ENCODE measurements at places on chromosomes 1 and 21. TPM values are rescaled to one million over a fixed set of nuclear protein-coding genes. Genes with fewer than 3 reads are reported as not detected.

DNA sequence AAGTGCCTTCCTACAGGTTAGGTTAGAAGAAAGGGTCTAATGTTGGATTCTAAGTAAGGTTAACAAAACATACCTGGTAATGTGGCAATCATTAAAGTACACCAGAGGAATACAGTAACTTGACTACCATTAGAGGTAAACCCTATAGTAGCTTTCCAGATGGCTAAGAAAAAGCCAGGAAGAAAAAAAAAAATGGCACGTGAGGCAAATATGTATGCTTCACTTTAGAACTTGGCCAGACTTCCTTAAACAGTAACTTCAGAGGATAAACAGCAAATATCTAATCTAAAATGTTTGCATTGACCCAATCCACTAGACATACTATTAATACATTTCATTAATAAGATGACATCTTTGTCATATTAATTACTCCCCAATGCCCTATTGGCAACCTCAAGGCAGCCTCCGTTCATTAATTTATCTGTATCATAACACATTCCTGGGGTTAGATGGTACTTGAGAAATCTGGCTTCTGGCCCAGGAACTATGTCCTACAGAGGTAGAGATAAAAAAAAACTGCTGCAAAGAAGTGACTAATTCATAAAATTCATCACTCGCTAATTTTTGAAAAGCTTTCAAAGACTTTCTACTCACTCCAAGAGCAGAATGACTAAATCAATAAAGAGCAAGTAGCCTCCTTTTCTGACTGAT, 5.8 kb downstream of the DCAF8 start:
- DNase-seq: peak; percentile 84

DNA sequence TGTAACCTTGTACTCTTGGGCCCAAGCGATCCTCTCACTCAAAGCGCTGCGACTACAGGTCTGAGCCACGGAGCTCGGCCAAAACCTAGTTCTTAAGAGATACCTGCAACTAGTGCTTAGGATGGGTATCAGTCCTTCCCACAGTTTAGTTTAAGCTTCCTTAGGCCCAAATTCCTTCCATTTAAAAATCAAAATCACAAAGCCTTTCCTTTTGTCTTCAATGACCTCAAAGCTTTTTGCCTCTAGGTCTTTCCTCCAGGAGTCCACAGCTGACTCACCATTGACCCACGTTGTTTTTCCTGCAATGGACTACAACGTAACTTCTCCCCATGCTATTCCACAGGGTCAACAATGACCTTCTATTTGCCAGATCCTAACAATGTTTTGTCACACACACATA, 64.0 kb downstream of the APP start:
- DNase-seq: no peak

- peak; percentile 64 for DNase-seq
Observed at GRCh38 chr1:245086389-245086969, 68.3 kb upstream of the KIF26B start.

- no peak for DNase-seq
Observed at GRCh38 chr1:245768596-245768995, 613.8 kb downstream of the KIF26B start.

GRCh38 chr21:33051925-33052324, 18.0 kb upstream of the OLIG1 start:
- DNase-seq: no peak

GRCh38 chr1:205344066-205344928, 12.4 kb downstream of the KLHDC8A start:
- DNase-seq: no peak

GRCh38 chr21:27796106-27796505, 829.2 kb upstream of the ADAMTS5 start:
- DNase-seq: no peak

DNA sequence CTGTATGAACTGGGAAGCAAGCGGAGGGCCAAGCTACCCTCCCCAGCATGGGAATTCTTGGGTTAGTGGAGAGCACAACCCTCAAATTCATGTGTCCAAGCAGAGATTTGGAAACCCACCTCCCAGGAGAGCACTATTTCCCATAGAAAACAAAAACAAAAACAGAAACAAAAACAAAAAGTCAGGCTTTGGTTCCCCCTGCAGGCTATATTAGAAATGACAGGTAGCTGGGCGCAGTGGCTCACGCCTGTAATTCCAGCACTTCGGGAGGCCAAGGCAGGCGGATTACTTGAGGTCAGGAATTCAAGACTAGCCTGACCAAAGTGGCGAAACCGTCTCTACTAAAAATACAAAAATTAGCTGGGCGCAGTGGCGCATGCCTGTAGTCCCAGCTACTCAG, 10.8 kb downstream of the MINDY1 start:
- DNase-seq: peak; percentile 56

DNA sequence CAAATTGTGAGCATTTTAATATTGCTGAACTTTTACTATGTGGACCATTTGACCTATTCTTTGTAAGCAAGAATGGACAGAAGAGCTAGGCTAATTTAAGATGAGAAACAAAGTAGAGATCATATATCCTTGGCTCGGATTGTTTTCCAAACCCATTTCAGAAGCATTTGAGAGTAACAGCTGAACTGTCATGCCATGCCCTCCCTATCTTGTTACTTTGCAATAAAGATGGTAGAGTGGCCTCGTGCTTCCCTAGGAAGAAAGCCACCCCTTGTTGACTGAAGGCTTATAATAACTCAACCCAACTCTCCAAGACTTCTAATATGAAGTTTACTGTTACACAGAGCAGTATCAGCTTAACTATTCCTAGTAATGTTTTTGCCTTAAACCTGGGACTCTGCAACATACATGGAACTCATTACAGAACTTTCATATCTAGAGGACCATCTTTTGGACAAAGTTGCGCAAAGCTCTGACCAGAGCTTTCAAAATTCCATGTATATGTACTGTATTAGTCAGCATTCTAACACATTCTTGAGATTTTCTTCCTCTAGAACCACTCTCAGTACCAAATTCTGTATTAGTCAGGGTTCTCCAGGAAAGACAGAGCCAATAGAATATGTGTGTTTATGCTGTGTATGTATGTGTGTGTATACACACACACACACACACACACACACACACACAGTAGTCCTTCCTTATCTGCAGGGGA, 68.7 kb downstream of the ADAMTS1 start:
- DNase-seq: peak; percentile 43

DNA sequence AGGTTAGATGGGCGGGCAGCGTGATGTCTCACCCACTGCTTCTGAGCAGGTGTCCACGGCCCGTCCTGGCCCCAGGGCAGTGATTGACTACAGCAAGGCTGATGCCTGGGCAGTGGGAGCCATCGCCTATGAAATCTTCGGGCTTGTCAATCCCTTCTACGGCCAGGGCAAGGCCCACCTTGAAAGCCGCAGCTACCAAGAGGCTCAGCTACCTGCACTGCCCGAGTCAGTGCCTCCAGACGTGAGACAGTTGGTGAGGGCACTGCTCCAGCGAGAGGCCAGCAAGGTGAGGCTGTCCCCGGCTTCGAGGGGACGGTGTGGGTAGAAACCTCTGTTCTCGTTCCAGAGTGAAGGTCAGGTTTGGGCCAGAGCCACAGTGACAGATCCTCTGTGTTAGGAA, 12.2 kb downstream of the DDOST start:
- no peak for DNase-seq

GRCh38 chr1:84712276-84712874, 22.1 kb upstream of the SSX2IP start:
- DNase-seq: peak; percentile 56

DNA sequence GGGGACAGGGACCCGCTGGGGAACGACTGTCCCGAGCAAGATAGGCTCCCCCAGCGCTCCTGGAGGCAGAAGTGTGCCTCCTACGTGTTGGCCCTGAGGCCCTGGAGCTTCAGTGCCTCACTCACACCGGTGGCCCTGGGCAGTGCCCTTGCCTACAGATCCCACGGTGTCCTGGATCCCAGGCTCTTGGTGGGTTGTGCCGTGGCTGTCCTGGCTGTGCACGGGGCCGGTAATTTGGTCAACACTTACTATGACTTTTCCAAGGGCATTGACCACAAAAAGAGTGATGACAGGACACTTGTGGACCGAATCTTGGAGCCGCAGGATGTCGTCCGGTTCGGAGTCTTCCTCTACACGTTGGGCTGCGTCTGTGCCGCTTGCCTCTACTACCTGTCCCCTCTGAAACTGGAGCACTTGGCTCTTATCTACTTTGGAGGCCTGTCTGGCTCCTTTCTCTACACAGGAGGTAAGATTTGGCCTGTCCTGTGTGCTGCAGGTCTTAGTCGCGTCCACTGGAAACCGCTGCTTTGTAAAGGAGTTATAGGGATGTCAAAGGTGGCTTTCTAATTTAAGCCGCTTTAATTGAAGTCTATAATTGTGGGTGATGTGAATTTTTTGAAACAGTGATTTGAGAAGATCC, 717 bp downstream of the UBIAD1 start:
- peak; percentile 17 for DNase-seq

- no peak for DNase-seq
Observed at GRCh38 chr1:208682664-208683013, 438.5 kb upstream of the PLXNA2 start.

DNA sequence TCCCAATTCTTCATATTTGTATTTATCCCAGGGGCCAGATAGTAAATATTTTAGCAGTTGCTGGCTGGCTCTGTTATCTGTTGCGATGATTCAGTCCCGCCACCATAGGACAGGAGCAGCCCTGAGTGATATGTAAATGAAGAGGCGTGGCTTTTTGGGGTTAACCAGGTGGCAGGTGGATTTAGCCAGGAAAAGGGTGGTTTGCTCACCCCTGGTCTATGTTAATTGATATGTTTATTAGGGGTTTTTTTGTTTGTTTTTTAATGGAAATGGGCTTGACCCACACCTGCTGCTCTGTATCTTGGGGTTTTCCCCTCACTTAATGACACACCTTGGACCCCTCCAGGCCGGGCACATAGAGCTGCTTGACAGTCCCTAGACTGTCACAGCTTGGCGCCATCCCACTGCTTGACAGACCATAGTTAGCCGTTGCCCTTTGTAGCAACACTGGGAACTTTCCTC, 62.8 kb downstream of the PIK3CD start:
- DNase-seq: no peak

DNA sequence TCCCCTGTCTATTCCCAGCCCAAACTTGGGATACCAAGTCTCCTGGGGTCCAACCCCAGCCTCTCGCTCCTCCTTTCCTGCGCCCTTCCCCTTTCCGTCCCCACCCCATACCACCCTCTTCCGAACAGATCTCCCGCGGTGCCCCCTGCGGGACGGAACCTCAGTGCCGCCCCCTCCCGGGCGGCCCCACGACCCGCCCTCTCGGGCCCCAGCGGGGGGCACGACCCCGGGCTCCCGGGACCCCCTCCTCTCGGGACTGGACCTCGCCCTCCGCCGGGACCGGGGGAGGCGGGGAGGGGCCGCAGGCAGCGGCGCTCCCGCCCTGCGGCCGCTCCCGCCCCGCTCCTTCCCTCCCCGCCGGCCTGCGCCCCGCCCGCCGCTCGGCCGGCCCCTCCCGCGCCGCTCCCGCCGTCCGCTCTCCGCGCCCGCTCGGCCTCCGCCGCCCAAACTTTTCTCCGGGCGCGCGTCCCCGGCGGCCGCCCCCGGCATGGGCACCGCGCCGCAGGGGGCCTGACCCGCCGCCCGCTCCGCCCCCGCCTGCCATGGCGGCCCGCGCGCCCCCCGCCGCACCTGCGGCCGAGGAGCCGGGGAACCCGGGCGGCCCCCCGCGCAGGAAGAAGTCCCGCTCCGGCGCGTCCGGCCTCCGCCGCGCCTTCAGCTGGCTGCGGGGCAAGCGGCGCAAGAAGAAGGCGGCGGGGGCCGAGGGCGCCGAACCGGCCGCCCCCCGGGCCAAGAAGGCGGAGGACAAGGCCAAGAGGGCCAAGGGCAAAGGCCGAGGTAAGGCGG, 39.0 kb upstream of the SYNC start:
- no peak for DNase-seq

GRCh38 chr21:43702785-43703034, 16.2 kb upstream of the PDXK start:
- DNase-seq: no peak

DNA sequence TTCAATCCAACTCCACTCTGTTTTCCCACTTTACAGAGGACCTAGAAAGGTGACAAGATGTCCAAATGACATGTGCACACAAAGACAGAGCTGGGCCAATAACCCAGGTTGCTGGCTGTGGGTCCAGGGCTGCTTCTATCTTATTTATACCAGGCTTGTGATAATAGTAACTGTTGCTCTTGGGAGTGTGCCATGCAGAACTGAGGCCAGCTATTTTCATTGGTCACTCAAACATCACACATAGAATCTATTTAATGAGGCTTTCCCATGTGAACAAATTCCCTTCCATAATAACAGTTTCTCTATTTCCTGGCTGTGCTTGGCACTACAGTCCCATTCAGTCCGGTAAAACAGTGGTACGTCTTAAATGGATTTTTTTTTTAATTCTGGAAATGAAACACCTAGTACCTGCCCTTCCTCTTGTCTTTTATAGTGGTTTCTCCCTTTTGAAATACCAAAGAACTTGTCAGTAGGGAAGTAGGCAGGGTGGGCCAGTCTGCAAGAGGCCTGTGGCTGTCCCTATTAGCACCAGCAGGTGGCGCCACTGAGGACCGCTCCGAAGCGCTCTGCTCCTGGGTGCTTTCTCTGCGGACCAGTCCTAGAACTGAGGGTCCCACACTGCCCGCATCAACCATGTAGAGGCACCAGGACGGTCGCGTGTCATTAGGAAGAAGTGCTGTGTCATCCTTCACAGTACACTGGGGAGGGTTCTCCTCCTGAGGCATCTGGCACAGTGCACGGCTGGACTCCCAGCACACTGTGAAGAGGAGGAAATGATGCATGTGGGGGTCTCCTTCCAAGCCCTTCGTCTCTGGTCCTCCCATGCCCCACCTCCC, 52.1 kb downstream of the GPR161 start:
- peak; percentile 54 for DNase-seq

- no peak for DNase-seq
Observed at GRCh38 chr1:211534545-211535291, 42.8 kb upstream of the RD3 start.

DNA sequence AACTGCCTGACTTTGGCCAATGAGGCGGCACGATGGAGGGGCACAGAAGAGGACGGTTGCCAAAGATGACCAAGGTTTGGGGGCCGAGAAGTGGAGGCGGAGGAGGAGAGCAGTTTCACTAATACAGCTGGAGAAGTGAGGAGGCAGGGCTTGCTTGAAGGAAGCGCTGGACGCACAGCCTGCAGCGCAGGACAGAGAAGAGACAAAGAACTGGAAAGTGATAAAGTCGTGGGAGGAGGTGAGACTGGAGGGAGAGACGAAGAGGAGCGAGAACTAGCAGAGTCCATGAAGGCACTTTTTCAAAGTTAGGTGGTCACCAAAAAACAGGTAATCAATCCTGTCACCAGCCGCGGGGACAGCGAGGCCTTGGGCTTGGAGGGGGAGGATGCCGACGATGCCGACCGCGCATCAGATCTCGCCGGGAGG, 771 bp downstream of the PACC1 start:
- DNase-seq: peak; percentile 46

- peak; percentile 63 for DNase-seq
Observed at GRCh38 chr1:70487910-70488665, 77.0 kb downstream of the CTH start.

Gene GBP5
- not detected for total RNA-seq

Gene S100A12
- total RNA-seq: not detected

Gene PLXNA2
- 69.7 TPM for total RNA-seq

Gene POLR3C
- total RNA-seq: 96.8 TPM

Gene PDZK1IP1
- 17.9 TPM for total RNA-seq

Gene SIM2
- total RNA-seq: 14.4 TPM

Gene IFNLR1
- total RNA-seq: 0.12 TPM

Gene FNBP1L
- 31.8 TPM for total RNA-seq

Gene SPRR2E
- total RNA-seq: not detected

Gene EPHB2
- total RNA-seq: 0.79 TPM

Gene INSRR
- not detected for total RNA-seq

Gene CA14
- total RNA-seq: 0.26 TPM

Measured in MCF 10A (cell line).